ENCODE measurements at places on chromosomes 4 and X.

DNA sequence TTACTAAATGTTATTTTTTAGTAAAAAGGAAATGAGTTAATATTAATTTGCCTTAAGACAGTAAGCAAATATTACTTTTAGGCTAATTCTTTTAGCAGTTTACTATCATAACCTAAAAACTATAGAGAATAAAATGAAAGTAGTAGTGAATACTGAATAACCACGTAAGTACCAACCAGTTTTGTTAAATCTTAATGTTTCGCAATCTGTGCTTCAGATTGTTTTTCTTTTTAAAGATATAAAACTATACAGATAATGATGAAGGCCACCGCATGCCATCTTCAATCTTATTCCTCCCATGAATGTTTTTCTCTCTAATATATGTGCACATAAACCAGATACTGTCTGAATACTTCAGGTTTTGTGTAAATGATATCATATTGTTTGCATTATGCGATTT, 6.0 kb downstream of the RRH start:
- no peak for DNase-seq

DNA sequence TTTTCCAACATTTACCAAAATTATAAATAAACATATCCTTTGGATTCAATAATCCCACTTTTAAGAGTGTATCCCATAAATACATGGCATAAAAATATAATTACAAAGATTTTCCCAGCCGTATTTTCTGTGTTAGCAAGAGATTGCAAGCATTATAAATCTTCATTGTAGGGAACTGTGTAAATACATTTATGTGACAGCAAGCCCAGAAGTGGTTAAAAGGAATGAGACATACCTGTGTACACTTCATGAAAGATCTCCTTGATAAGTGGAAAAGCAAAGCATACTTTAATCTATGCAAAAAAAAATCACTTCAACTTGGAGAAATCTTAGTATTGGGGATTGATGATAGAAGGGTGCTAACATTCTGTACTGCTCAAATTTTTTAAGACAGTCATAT, 173.1 kb downstream of the GASK1B start:
- no peak for DNase-seq

- no peak for DNase-seq
Observed at GRCh38 chr4:175035905-175036304, 117.7 kb downstream of the ADAM29 start.

GRCh38 chrX:39158801-39159657, 357.8 kb downstream of the MID1IP1 start:
- peak; percentile 33 for DNase-seq

GRCh38 chr4:111960241-111960667, 185.0 kb upstream of the FAM241A start:
- no peak for DNase-seq

DNA sequence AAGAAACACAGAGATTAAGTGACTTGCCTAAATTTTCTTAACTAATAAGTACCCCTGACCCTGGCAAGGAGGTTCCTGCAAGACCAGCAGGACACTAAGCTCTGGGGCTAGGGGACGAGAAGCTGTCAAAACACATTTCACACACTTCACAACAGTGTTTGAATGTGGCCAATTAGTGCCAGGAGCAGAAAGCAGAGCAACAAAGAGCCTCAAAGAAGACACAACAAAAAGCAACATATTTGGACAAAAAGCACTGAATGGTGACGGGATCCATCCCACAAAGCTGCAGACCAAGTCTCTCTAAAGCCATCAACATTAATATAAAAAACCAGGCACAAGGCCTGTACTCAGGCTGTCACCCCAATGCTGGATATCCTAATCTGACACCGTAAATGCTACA, 361.9 kb upstream of the RASGEF1B start:
- DNase-seq, result no peak

- no peak for DNase-seq
Observed at GRCh38 chrX:51395480-51395809, 62.8 kb downstream of the NUDT10 start.

DNA sequence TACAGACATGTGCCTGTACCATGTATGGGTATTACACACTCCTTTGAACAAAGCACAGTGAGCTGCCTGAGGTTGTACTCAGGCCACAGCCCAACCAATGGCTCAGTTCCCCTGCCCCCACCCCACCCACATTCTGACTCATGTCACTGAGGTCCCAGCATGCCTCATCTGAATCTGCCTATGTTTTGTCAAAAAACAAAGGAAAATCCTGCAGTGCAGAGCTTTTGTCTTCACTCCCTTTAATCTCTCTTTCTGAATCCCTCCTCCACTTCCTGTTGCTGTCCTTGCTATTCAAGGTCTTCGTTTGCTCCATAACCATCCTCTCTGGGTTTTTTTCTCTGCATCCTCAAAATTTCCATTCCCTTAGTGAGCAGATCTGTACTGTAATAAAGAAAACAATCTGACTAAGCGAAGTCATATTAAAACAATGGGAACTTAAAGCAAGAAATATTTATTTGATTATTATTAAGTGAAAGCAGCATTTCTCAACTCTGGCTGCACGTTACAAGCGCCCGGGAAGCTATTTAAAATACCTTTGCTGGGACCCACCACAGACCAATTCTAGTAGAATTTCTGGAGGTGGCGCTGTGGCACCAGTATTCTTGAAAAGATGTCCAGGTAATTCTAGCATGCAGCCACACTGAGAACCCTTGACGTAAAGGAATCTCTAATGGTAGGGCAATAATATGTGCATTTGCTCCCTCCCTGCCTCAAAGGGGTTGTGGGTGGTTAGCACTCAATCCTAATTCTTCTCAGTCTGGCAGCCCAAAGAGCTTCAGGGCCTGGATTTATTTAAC, 8.7 kb downstream of the GUCY2F start:
- DNase-seq, result peak; percentile 12

- DNase-seq, result no peak
Observed at GRCh38 chr4:8306511-8307021, 37.0 kb downstream of the HTRA3 start.

DNA sequence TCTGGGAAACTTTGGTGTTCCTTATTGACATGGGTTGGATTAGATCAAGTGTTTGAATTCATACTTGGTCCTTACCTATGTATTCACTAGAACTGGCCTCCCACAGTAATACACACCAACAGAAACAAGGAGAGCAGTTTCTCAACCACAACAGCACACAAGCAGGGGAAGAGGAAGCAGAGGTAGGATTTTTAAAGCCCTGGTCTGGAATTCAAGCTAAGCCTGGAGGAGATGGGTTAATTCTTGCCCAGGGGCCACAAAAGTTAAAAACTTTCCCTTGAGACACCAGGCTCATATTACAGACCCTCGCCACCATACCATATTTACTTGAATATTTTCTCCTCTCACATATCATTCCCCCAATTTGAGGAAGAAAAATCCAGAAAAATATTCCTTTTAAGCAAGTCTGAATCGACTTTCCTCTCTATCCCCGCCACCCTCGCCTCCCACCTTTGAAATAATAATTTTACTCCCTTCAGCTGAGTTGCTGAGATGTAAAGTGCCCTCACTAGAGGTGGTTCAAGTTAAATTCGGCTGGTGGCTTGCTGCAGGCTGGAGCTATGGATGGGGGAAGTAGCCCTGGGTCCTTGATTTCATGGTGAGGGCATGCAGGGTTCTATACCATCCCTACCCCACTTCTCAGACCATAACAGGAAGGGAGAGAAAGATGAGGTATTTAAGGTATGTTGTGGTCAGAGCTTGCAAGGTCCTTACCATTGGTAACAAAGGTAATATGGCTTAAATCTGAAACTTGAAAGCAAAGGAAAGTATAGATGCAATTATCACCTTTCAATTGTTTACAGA, 440.2 kb downstream of the INPP4B start:
- DNase-seq, result no peak

DNA sequence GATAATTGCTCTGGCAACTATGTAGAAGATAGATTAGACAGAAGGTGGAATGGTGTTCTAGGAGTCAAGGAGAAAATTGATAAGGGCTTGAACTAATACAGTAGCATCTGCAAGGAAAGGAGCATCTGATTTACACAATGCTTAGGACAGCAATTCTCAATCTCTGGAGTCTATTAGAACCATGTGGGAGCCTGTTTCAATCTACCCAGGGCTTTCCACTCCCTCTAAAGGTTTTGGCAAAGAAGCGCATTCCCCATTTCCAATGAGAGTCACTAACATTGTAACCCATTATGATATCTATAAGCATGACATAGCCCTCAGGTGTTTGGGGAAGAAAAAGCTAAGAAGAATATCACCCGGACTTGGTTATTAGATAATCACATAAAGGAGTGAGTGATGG, 168.2 kb downstream of the COL25A1 start:
- no peak for DNase-seq

DNA sequence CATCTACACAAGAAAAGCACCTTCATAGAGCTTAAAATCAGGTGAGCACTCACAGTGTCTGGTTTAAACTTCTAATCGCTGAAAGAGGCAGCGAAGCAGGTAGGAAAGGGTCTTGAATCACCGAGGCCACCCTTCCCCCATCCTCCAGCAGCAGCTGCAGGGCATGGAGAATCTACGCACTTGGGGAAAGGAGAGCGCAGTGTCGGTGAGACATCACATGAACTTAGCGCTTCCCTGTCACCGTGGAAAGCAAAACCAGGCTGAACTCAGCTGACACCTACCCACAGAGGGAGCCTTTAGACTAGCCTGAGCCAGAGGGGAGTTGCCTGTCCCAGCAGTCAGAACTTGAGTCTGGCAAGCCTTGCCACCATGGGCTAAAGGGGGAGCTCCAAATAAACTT, 197.2 kb upstream of the ZFP42 start:
- no peak for DNase-seq

DNA sequence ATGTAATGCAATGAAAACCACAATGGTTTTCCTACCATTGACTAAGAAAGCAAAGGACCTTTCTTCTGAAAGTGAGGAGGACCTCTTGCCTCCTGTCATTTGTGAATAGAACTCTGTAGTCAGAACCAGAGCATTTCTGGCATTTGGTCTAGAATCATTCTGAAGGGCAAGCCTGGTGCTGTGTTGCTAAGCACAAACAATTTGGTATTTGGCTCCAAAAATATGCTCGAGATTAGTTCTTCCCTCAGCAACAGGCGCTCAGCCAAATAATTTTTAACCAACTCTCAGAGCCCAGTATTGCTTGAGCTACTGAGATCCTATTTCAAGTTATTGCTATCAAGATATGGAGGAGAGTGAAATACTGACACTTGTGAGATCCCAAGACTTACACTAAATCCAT, 71.0 kb downstream of the SNCA start:
- peak; percentile 8 for DNase-seq

- DNase-seq, result no peak
Observed at GRCh38 chrX:72216973-72217372, 21.9 kb downstream of the ERCC6L start.

DNA sequence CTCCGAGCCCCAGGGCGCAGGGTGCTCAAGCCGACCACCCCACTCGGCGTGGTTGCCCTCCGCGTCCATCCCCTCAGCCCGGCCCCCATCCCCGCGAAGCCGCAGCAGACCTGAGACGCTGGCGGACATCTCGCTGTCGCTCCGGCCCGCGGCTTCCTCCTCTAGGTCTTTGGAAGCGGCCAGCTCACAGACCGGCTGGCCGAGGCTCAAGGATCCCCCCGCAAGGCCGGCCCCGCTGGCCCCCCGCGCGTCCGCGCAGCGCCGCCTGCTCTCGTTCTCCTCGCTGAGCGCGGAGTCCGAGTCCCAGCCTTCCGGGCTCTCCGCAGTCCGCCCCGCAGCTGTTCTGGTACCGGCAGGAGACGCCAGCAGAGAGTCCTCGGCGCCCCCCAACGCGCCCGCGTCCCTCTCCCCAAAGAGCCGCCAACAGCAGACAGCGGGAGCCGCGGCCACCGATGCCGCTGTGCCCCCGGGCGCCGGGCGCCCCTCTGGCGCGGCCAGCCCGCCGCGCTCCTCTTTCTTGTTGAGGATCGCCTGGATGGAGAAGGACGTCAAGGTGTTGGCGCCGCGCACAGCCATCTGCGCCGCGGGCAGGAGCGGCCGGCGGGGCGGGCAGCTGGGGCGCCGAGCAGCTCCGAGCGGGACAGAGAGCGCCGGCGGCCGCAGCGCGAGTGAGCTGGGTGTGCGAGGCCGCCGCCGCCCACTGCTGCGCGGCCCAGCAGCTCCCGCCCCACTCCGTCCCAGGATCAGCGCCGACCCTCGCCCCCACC, at the start of gene NKX3-2:
NKX3-2 (minus strand) TSS at position 670 of the 767 bp plus-strand sequence; CDS start at position 576, 94 bp downstream.
- peak; percentile 46 for DNase-seq

DNA sequence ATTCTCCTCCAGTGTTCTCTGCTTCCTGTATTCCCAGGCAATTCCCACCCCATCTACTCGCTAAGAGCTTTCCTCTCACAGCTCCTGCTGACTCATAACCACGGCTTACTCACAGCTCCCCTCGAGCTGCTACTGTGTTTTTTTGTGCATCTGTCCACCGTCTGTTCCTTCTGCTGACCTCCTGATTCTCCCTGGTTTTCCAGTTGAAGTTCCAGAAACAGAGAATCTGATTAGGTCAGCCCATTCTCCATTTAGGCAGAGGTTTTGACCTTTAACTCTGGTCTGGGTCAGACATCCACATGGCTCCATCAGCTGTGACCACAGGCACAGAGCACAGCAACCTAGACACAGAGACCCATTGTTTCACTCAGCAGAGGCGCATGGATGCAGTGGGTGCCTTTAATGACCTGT, 5.5 kb upstream of the SMIM20 start:
- peak; percentile 92 for DNase-seq

DNA sequence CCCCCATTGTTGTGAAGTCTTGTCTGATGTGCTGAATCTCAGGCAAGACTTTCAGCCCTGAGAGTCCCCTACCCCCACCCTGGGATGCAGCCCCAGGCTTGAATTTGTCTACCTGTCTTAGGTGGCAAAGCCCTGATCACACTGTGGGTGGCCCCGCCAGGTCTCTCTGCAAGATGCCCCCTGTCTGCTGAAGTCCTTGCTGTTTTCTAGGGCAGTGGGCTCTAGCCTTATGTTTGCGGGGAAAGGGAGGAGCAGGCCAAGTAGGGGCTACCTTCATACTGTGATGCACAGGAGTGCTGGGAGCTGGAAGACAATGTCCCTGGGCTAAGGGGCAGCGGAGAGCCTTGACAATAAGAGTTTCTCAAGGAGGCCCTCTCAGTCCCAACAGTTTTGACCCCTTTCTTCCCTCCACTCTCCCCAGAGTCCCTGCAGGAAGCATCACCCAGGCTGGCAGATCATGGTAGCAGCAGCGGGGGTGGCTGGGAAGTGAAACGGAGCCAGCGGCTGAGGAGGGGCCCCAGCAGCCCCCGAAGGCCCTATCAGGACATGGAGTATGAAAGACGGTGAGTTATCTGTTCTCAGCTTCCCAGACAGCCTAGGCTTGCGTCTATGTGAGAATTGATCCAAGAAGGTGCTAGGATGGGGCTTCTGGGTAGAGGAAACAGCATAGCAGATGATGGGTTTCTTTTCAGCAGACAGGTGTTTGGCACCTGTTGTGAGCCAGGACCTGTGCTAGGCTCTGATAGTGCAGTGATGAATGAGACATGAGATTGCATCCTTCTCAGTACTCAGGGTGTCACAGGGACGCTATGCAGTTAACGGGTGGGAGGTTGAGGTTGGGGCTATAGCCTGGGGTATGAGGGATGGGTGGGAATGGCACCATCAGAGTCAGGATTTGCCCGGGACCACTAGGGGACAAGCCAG, 2.2 kb downstream of the RBM10 start:
- DNase-seq, result no peak

- no peak for DNase-seq
Observed at GRCh38 chrX:153395613-153396319, 5.4 kb downstream of the PNMA6E start.

GRCh38 chrX:23840674-23841073, 57.7 kb downstream of the SAT1 start:
- DNase-seq, result no peak

Data from hepatic stellate cell (primary cell).